ENCODE measurements at places on chromosomes 7 and 10.

GRCh38 chr10:110903280-110904278 is 15.4 kb downstream of the BBIP1 start:
- no peak for DNase-seq

DNA sequence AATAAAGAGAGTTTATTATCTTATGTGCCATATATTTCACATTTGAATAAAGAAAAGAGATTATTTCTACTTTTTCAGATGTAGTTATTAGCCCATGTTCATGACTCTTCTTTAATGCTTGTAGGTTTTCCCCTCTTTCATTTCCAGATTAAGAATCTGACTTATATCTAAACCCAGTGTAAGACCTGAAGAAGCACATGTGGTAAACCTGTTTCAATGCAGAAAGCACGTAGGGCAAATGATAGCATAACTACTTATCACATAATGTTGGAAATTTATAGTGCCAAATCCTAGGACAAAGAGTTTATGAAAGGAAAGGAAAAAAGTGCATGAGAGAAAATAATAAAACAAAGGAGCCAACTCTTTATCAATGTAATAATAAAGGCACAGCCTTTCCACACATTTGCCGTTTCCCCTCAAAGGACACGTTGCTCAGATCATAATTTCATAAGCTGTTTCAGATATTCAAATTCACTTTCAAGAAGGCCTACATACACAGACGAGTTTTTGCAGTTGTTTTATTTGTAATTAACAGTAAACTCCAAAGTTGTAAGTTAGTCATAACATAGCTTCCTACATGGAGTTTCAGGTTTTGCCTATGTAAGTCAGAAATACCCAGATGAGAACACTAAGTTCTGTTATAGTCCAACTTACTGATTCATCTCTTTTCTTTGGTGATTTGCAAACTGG is 88.8 kb upstream of the MDFIC start:
- no peak for DNase-seq

DNA sequence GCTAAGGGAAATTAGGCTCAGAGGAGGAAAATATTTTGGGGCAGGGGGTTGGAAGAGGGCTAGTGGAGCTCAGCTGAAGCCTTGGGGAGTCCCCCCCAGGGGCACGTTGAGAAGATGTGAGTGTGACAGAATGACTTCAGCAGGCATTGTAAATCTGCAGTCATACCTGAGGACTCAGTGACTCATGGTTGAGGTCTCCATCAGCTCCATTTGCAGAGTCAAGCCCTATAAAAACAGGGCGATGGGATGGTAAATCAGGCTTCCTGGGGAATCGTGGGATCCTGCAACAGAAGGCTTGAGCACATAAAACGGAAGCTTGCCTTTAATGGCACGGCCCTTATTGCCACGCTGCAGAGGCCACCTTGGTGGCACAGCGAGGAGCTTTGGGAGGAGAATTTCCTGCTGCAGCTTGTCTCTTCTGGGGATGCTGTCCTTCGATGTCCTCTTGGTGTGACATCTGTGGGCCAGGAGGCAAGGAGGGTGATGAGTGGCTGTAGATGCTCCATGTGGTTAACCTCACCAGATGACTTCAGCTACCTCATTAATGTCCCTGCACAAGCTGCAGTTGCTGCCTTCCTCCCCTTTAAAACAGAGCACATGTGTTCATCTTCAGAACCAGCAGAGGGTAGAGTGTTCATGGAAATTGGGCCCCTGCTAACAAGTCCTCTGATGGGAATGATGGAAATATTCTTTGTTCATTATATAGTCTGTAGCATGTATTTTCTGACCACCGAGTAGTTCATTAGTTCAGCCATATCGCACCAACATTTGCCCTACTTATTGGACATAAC is 285.9 kb downstream of the LRMDA start:
- no peak for DNase-seq

GRCh38 chr7:94633014-94633341 is 23.0 kb downstream of the SGCE start:
- no peak for DNase-seq

DNA sequence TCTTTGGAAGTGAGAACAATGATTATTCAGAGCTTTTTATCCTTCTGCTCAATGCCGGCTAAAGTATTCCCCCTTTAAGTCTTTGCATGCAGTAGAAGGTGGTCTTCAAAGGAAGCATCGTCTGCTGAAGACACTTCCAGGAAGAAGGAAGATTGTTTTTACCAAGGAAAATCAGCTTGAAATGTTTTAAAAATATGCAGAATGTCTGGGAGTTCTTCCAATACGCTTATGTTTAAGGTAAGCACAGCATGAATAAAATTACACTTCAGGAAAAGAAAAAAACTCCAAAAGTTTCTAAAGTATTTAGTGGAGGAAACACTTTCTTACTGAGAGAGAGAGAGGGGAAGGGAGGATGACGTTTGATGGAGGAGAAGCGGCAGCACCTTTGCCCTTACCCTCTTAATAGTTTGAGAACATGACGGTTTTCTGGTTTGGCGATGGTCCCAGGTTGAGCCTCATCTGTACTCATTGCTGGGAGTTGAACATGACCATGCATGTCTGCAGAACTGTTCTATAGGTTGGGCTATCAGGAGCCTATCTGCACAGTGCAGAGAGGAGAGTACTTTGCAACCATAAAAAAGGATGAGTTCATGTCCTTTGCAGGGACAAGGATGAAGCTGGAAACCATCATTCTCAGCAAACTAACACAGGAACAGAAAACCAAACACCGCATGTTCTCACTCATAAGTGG is 338.1 kb downstream of the ACTR3B start:
- no peak for DNase-seq

DNA sequence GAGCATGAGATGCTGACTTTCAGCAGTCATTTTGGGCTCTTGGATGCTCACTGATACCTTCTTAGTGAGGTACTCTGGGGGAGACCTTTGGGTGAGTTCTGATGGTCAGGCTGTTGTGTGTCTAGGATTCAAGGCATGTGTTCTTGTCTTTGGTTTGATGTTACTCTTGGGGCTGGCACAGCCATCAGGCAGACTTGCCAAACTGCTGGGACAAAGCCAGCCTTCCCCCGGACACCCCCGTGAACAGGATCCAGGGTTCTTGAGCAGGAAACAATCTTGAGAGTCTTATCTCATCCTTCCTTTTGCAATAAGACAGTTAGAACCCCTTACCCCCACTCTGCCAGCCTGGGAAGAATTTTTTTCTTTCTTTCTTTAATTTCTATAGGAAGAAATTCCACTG is 42.2 kb downstream of the SUFU start:
- DNase-seq, result no peak

DNA sequence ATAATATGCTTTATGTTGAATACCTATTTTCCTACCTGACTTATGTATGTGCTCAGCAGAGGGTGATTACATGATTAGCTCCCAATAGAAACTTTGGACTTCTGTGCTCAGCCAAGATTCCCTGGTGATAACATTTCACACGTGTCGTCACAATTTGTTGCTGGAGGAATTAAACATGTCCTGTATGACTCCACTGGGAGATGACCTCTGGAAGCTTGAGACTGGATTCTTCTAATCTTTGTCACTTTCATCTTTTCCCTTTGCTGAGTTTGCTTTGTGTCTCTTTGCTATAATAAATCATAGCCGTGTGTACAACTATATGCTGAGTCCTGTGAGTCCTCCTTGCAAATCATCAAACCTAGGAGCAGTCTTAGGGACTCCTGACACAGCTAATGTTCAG is 120.9 kb upstream of the LRRTM3 start:
- DNase-seq, result no peak

GRCh38 chr7:67875558-67875957 is 878.9 kb downstream of the TYW1 start:
- no peak for DNase-seq

GRCh38 chr7:6026011-6026819 is 5.0 kb upstream of the ANKRD61 start:
- DNase-seq, result peak; percentile 80

DNA sequence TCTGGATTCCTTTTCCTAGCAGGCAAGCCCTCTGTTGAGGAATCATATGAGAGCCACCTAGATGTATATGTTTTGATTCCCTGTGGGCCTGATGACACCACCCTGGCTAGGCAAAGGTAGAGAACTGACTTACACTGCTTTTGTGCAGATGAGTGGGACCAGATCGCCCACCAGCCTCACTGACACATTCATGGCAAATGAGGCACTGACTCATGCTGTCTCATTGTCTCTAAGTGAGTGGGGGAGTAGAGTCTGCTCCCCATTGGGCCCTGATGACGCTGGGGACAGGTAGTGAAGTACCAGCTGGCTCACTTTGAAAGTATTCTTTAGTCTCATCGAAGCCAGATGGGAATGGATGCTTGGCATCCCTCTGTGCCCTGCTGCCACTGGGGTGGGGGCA is 326.3 kb downstream of the ABCA13 start:
- no peak for DNase-seq

Measured in activated CD4-positive, alpha-beta memory T cell treated with anti-CD3 and anti-CD28 coated beads, Interleukin-2, amount 10 ng/mL, durations not matched to agents 7 days and 5 days (primary cell).